ENCODE measurements at places on chromosomes 12 and 14.

- no peak for DNase-seq
Observed at GRCh38 chr12:125189502-125189901, 124.3 kb downstream of the AACS start.

DNA sequence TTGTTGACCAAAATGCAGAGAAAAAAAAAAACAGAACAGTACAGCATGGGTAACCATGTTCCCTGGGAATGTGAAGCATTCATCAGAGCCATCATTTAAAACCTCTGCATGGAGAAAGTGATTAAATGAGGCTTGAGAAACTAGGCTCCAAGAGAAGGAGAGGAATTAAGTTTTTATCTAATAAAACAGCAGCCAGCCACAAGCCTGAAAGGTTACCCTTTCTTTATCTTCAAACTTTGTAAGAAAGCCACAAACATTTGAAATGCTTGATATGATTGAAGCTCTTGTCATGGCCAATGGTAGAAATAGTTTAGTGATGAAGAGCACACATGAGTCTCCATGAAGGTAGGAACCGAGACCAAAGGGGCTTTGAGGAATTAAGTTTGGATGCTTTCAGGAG lies 144.9 kb upstream of the SYT1 start:
- DNase-seq, result no peak

- DNase-seq, result no peak
Observed at GRCh38 chr14:35549551-35549950, 15.6 kb downstream of the INSM2 start.

GRCh38 chr12:79233341-79233781 lies 368.8 kb downstream of the SYT1 start:
- DNase-seq, result peak; percentile 44

- no peak for DNase-seq
Observed at GRCh38 chr14:105913221-105913620, 386.8 kb downstream of the TMEM121 start.

DNA sequence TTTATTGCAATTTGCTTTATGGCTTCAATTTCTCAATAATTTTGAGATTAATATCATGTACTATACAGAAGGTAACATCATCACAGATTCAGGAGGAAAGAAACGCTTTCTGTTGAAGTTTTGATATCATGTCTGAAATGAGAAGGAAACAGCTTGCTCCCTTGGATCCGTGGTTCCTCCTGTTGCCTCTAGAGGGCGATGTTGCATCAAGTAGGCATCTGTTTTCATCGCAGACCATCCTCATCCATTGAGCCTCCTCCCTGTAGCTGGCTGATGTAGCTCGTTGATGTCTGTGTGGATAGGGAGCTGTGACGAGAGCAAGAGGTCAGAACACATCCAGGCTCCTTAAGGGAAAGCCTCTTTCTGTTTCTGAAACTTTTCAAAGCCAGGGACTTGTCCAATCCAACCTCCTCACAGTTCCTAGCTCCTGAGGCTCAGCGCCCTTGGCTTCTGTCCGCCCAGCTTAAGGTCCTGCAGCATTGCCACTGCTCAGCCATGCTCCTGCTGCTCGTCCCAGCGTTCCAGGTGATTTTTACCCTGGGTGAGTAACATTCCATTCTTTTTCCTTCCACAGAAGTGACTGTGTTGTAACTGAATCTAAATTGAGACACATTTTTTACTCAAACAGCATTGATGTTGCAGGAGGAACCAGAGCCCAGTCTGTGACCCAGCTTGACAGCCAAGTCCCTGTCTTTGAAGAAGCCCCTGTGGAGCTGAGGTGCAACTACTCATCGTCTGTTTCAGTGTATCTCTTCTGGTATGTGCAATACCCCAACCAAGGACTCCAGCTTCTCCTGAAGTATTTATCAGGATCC lies 304.8 kb upstream of the OR4E1 start:
- DNase-seq, result no peak

DNA sequence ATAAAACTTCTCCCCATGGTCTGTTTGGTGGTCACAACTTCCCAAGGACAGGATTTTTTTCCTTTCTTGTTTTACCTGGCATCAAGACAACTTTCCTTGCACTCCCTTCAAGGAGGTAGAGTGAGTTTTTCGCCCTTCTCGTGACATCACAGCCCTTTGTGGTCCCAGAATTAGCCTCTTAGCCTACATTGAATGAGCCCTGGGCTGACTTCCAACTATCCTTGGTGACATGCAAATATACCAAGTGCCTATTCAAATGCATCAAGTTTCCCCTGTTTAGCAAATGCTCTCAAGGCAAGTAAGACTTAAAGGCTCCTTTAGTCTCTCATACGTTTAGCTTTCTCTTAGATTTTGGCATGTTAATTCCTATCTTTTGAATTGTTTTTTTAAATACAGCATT lies 36.6 kb downstream of the TC2N start:
- peak; percentile 56 for DNase-seq

- no peak for DNase-seq
Observed at GRCh38 chr12:53558631-53559030, 51.3 kb upstream of the NPFF start.

GRCh38 chr14:93655078-93655750 lies 133.1 kb downstream of the PRIMA1 start:
- peak; percentile 60 for DNase-seq

- DNase-seq, result no peak
Observed at GRCh38 chr12:118603610-118604361, 227.4 kb downstream of the SUDS3 start.

GRCh38 chr12:110906985-110907384 lies 13.4 kb downstream of the MYL2 start:
- no peak for DNase-seq

DNA sequence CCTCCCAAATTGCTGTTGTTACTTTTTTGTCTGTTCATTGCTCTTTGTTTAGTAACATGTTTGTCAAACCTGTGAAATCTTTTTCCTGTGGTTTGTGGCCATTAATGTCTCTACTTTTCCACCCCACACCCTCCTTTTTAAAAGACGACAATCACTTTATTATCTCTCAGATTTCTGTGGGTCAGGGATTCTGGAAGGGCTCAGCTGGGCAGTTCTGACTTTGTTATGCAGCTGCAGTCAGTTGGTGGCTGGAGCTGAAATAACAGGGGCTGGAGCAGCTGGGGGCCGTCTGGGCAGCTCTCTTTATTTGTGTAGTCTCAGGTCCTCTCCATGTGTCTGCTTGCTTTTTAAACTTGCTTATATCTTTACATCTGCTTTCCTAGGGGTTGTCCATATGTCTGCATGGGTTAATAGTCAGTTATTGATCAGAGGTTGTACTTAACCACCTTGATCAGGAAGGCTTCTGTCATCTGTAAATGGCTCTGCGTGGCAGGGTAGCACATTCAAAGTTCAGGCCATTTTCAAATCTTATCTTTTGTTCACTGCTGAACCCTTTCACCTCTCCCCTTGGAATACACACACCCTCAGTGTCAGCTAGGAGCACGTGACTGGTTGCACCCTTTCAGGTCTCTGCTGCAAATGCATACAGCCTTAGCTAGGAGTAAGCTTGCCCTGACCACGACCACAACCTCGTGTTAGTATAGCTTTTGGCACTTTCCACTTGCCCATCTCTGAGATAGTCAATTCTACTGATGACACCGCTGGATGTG lies 27.9 kb downstream of the BORCS5 start:
- DNase-seq, result no peak

DNA sequence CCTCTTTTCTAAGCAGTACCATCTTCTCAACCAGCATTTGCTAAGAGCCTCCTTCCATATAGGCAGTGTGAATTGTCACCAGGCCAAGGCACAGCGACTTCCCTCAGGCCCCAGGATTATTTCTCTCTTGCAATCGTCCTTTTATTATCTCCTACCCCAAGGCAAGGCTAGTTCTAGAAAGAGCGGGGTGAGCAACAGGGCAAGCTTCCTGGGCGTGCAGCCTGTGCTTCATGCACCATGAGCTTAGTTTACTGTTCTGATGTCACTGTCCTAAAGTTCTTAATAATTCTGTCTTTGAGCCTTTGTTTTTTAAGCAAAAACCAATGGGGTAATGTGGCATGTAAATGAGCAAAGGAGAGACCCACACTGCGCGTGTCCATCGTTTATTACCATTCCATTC lies 27.9 kb downstream of the DUSP6 start:
- DNase-seq, result no peak

- peak; percentile 47 for DNase-seq
Observed at GRCh38 chr12:6914246-6914946, at the start of gene ENO2. TSS of gene ENO2 (plus strand) at chr12:6914580. CDS start at chr12:6915833, 1,253 bp downstream.

DNA sequence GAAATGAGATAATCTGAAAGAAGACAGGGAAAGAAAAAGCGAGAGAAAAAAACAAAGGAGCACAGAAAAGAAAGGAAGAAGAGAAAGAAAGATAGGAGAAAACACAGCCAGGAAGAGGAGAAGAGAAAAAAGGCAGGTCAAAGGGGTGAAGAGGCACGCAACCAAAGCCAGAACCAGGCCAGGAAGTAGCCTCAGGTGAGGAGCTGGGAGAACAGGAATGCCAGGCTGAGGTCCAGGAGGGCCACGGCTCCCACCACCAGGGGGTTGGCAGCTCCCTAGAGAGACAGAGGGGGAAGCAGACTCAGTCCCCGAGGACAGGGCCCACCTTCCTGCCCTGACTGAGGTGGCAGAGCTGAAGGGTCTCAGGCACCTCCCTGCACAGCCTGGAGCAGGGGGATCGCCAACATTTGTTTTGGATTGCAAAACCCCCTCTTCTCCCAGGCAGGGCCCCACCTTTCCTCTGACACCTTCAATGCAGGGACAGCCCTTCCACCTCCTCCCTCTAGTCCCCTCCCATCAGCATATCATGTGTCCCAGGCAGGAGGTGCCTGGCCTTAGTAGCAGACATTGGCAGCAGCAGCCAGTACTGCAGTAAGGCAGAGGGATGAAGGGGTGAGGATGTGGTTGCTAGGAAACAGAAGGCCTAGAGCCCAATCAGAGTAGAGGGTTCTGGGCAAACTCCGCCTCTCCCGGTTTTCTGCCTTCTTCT lies 2.0 kb upstream of the AP1G2 start:
- DNase-seq, result peak; percentile 22

DNA sequence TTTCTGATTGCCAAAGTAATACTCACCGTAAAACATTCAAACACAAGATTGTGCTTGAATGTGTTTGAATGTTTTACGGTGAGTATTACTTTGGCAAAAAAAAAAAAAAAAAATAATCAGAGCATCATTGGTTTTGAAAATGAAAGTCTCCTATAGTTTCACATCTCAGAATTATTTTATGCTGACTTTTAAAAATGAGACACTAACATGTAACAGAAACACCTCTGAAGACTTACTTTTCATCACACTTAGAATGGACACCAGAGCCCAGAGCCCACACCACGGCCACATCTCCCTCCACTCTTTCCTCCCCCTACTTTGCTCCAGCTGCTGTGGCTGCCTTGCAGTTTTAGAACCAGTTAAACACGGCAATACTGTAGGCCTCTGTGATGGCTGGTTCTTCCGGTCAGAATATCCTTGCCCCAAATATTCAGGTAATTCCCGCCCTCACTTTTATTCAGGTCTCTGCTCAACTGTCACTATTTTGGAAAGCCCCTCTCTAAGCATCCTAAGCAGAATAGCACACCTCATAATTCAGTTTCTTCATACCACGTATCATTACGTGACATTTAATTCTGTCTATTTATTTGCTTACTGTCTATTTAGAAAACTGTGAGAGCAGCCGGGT lies 138.9 kb upstream of the MAX start:
- no peak for DNase-seq

DNA sequence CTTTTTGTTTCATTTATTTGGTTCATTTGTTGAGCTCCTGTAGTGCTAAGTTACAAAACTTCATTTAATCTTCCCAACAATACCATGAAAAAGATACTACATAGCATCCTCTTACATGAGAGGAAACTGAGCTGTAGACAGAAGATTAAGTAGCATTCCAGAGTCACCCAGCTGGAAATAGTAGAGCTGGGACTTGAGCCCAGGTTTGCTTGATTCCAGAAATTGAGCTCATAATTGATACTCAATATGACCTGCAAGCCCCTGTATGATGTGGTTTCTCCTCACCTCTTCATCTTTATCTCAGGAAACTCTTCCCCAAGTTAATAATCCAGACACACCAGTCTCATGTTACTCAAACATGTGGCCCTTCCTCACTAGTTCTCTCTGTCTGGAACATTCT lies 87.0 kb upstream of the DAAM1 start:
- no peak for DNase-seq

DNA sequence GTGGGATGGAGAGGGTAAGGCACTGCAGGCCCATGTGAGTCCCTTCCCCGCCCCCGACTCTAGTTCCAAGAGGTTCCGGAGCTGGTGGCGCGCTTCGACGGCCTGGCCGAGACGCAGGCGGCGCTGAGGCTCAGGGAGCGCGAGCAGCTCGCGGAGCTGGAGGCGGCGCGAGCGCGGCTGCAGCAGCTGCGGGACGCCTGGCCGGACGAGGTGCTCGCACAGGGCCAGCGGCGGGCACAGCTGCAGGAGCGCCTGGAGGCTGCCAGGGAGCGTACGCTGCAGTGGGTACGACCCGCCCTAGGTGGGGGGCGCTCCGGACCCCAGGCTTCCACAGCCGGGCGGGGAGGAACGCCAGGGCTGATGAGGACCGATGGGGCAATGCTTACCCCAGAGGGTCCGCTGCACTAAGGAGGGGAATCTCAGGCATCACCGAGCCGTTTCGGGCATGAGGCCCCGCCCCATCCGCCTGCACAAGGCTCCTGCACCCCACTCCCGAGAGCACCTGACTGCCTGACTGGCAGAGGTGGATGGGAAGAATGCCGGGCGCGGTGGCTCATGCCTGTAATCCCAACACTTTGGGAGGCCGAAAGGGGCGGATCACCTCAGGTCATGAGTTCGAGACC lies 4.9 kb downstream of the CFAP73 start:
- no peak for DNase-seq

GRCh38 chr12:22304341-22304740 lies 30.2 kb downstream of the ST8SIA1 start:
- no peak for DNase-seq

- DNase-seq, result peak; percentile 67
Observed at GRCh38 chr14:99415496-99416281, 65.0 kb downstream of the SETD3 start.

DNA sequence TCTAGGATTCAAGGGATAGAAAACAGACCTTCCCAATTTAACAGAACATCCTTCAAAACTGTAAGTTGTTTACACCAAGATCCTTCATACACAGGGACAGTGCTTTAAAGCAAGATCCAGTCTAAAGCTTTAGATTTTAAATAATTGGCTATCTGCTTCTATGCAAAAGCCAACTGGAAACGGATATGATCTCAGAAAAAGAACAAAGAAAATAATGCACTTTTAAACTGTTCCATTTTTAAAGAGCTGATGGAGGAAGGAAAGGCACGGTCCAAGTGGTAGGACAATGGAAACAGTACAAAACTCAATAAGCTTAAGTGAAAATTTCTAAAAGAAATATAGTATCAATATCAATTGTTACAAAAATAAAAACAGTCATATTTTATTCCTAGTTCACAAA lies 27.7 kb downstream of the LRP6 start:
- DNase-seq, result no peak

DNA sequence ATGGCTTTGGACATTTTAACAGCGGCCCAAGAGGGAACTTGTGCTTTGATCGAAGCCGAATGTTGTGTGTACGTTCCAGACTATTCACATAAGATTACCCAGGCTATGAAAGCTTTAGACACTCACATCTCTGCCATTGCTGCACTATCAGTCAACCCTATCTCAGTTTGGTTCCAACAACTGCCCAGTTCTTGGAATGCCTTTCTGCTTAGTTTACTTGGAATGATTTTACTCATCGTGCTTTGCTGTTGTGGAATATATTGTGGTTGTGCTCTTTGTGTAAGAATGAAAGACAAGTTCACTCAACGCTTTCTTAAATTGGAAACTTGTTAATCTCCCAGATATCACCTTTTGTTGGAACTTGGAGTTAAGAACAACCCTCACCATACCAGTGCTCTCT lies 498.2 kb downstream of the GLT1D1 start:
- no peak for DNase-seq
